ENCODE measurements at places on chromosomes 11 and 22.

DNA sequence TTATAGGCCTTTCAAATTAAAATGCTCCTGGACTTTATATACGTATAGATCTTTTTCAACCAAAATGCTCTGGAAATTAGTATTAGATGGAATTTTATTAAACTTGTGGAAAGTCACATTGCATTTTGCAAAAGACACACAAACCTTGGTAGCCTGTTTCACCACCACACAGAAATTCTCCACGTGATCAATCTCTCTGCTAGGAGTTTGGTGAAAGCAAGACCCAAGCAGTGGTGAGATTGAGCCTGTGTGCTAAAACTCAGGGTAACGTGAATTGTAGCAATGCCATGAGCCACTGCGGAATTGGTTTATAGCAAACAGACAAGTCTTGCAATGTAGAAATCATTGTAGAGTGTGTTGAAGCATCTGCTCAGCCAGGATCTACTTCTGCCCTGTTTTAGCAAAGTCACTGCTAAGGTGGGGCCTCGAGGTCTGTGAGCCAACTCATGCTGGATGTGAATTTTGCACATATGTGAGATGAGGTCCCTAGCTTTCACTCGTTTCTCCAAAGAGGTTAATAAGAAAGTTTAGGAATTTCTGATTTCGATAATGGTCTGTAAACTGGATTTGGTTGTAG is 184.8 kb downstream of the DBX1 start:
- no peak for DNase-seq

GRCh38 chr11:132158091-132158490 is 787.7 kb downstream of the NTM start:
- DNase-seq = no peak

- no peak for DNase-seq
These were observed 17.4 kb upstream of the GLYATL1 start for GRCh38 chr11:58921778-58922390.

DNA sequence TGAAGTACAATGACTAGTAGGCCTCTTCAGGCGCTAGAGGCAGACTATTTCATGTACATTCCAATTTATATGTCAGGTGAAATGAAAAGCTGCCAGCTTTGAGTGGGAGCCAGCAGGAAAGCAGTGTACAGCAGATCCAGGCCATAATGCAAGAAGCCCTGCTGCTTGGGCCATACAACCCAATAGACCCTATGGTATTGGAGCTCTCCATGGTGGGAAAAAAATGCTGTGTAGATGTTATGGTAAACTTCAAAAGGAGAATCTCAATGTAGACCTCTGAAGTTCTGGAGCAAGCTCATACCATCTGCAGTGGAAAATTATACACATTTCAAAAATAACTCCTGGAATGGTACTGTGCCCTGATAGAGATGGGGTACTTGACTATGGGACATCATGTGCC is 71.5 kb upstream of the CD82 start:
- DNase-seq = no peak

DNA sequence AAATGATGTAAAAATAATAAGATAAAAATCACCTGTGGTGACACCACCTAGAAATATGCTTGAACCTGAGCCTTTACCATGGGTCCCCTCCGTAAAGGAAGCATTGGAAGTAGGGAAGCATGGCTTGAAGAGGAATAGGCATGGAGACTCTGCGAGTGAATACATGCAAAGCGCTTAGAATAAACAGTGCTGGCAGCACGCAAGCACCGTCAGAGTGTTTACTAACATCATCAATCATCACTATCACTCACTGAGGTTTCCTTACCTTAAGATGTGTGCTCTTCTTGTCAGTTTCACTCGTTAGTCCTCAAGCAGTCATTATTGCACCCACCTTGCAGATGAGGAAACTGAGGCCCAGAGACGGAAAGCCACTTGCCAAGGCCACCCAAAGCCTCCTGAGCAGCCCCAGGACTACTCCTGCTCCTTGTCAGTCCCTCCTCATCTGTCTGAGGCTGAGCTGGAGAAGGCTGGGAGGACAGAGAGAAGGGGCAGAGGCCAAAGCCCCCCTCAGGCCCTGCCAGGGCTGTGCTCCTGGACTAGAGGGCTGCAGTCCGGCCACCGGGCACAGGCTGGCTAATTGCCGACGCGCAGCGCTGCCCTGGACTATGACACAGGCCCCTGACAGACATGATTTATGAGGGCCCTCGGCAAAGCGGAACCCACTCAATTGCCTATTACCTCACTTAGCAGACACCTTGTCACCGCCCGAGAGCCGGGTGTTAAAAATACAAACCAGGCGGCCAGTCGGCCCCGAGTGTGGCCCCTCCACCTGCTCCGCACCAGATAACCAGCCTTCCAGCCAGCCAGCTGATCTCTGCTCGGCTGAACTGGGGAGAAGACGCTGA is 168.9 kb downstream of the MN1 start:
- no peak for DNase-seq

DNA sequence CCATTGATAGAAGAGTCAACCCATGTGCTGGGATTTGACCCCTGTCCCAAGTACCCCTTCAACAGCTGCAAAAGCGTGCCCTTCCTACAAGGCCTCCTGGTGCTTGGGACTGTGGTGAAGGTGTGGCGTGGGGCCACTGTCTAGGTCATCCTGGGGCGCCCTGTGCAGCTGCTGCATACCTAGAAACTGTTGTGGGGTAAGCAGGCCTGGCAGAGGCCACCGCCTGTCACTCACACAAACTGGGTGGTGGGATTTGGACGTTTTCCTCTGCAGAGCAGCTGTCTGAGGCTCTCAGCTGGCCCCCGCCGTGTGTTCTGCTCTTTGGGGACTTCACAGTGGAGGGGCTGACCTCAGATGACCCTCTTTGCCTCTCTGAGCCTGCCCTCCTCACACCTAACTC is 69.7 kb downstream of the SCN3B start:
- no peak for DNase-seq

Data from glutamatergic neuron (in vitro differentiated cells).